Activated CD8-positive, alpha-beta memory T cell treated with anti-CD3 and anti-CD28 coated beads for 48 hours (primary cell): ENCODE measurements at places on chromosomes 6 and 20.
A peak's percentile ranks its signal among the peaks of the same experiment; 100 is the strongest.

- no peak for DNase-seq
These were observed 8.8 kb upstream of the PIM1 start for GRCh38 chr6:37160922-37161778.

DNA sequence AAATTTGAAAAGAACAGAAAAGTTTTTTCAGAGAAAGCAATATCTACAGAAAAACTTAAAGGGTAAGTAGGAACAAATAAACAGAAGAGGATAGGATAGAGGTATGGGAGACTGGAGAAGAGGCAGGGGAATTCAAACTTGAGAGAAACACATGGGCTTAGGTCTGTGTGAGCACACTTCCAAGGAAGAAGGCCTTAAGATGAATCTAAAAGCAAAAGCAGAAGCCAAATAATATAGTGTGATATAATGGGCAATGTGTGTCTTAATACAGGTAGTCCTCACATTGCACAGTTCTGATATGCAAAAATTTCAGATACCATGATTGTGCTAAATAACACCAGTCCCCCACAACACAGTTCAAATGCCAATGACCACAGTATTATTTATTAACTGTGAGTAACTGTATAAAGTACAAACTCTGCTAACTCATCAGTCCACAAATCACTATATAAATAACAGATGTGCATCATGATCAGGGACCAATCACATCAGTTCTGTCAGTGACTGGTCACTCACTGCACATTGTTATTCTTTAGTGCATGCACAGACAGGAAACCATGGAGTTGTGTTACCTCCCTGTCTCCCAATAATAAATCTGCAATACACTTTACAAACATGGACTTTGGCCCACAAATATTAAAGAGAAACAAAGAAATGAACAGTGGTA is 18.6 kb downstream of the SNX14 start:
- DNase-seq, result no peak

DNA sequence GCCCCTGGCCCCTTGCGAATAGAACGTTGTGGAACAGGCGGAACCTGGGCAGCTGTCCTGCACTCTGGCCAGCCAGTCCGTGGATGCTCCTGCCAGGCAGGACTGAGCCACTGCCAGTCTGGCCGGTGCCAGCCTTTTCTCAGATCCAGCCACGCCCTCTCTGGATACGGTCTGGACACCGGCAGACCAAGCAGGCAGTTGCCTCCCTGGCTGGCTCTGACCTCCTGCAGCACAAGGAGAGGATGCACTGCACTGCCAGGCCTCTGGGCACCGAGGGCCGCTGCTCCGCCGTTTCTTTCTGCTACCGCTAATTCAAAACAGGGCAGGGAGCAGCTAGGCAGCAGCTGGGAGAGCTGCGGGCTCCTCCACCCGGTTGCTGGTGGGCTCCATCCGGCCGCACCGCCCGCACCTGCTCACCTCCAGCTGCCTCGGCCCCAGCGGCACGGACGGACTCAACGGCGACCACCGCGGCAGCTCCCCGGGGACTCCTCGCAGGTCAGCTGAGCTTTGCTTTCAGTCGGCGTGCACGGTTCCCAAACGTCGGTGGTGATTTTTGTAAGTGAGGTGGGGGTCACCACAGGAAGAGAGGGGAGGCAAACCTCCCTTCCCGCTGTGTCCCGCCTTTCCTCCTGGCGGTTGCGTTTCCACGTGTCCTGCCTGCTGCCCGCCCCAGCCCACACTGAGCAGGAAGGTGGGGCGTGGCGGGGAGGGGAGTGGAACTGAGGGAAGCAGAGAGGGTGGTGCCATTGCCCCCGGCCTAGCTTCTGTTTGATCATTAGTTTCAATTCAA is 30.3 kb upstream of the AFDN start:
- DNase-seq, result no peak

- DNase-seq, result no peak
These were observed 173.6 kb downstream of the ANKRD60 start for GRCh38 chr20:58054780-58055373.

DNA sequence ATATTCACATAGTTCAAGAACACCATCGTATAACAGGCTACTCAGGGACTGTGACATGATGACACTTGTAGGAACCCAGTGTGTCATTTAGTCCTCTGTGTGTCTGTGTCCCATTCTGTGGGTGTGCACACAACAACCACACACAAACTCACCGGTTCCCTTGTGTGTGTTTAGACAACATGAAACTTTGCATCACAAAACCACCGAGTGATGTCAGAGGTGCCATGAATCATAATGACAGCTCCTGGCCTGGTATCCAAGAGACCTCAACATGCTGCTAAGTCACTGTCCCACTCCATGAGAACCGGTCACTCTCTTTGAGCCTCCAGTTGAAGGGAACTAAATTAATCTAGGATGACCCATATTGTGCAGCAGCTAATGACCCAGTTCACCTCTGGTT is 421.3 kb downstream of the PREX1 start:
- no peak for DNase-seq

DNA sequence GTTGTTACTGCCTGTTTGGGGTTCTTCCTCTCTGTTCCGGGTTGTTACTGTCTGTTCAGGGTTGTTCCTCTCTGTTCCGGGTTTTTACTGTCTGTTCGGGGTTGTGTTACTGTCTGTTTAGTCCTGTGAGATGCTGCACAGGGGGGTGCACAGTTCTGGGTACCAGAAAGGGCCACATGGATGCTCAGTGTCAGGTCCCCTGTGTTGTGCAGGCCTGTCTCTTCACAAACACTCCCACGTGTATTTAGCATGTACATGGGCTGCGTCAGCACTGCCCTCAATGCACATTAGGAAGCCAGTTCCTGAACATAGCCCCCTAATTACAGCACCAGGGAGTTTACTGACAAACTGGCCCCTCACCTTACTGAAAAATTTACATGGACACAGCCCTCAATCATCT is 118.5 kb downstream of the DLL1 start:
- no peak for DNase-seq

DNA sequence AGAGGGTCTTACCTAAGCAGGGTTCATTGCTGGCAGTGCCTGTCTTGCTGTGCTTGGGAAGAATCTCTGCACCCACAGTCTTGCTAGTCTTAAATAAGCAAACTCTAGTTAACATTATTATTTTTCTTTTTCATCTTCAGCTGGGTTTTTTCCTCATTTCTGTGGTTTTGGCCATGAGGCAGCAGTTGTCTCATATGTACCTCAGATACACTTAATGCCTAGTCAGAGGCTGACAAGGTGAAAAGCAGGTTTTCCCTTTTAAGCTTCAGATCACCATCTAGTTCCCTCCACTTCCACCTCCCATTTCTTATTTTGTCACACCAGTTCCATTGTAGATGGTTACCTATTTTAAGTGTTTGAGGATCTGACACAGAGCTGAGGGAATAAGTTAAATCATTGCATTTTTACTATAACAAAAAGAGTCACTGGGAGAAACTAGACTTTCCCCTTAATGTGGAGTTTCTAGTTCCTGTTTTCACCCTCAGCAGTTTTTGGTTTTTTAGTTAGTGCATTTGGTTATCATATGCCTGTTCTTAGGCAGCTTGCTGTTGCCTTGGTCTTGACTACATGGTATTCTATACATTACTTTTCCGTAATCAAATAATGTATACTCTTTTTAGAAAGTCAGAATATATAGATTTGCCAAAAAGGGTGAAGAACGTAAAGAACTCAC is 46.0 kb downstream of the AFDN start:
- no peak for DNase-seq

GRCh38 chr6:108961985-108962384 is 113.8 kb downstream of the ARMC2 start:
- DNase-seq, result no peak

GRCh38 chr6:35191889-35192288 is 21.9 kb upstream of the SCUBE3 start:
- no peak for DNase-seq

DNA sequence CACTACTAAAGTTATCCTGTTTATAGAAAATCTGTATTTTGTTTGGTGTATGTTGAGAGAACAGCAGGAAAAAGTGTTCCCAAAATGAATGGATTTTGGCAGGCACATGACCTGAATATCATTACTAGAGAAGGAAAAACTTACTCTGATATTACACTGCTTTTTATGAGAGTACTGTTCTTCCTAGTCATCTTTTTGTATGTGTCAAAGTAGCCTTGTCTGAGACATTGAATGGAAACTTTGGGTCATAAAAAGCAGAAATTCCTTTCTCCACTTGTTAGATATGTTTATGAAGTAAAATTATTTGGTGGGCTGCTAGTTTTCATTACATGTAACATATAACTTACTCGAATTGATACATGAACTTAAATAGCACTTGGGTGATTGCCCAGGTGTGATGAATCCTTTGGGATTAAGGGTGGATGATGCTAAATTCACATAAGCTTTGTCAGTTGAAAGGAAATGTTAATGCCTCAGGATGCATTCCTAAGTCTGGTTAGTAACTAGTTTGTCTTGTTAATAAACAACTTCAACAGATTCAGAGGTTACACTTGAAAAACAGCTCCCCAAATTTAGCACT is 206.7 kb downstream of the CENPW start:
- no peak for DNase-seq

DNA sequence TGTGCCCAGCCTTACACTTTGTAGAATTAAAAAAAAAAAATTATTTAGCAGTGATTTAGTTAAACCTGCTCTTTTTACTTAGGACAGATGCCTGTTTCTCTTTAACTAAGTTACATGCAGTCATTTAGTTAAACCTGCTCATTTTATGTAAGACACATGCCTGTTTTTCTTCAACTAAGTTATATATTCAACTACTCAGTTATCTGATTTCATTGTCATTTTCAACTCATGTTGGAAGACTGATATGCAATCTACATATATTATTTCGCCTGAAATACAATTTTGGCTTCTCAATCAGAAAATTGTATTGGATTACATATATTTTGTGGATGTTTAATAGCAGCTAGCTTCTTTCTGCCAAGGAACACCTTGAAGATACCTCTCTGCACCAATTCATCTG is 171.1 kb downstream of the COL19A1 start:
- DNase-seq, result no peak

- no peak for DNase-seq
These were observed 5.2 kb downstream of the SIRPA start for GRCh38 chr20:1900321-1900801.

DNA sequence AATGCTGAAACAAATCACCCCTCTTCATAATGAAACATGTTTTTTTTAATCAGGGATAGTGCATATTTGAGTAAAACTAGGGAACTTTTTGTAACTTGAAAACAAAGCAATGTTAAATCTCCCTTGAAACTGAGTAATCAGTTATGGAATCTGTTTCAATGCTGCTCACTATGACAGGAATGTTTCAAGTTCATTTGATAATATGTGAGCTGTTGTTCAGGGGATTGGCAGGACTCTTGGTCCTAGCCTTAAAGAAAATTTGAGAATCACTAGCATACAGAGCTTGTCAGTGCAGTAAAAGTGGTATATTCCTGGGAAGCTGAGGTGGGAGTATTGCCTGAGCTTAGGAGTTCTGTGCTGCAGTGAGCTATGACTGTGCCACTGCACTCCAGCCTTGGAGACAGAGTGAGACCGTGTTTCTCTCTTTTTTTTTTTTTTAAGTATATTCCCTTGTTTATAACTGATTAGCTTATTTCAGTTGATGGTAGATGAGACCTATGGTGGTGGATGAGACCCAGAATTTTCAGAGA is 21.6 kb upstream of the CALHM6 start:
- DNase-seq, result no peak

DNA sequence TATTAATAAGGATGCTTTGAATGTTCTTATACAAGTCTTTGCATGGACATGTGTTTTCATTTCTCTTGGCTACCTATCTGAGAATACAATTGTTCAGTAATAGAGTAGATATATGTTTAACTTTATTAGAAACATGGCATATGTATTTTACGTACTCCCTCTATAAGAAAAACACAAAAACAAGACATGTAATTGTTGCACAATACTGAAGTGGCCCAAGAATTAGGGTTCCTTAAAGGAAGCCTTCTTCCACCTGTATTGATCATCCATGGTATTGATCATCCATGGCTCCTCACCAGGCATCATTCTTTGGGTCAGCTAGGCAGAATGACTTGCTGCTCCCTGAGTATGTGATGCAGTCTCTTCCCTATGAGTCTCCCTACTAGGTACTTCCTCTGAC is 20.2 kb upstream of the HIVEP2 start:
- no peak for DNase-seq

GRCh38 chr6:132188556-132189264 is 212.6 kb downstream of the MOXD1 start:
- DNase-seq, result no peak

- DNase-seq, result no peak
These were observed 5.5 kb downstream of the OGFRL1 start for GRCh38 chr6:71294121-71294523.

GRCh38 chr6:106448000-106448426 is 87.5 kb downstream of the CRYBG1 start:
- peak; percentile 10 for DNase-seq

- DNase-seq, result no peak
These were observed at the start of gene FOXC1 for GRCh38 chr6:1609648-1610496. FOXC1 (plus strand) TSS chr6:1609915; CDS start chr6:1610446, 531 bp downstream.

DNA sequence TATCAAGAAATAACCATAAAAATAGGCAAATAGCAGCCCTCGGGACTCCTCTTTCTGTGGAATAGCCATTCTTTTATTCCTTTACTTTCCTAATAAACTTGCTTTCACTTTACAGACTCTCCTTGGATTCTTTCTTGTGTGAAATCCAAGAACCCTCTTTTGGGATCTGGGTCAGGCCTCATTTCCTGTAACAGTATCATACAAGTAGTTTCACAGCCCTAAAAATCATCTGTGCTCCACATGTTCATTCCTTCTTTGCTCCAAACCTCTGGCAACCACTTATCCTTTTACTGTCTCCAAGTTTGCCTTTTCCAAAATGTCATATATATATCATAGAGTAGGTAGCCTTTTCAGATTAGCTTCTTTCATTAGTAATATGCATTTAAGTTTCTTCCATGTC is 13.5 kb upstream of the NT5E start:
- no peak for DNase-seq

GRCh38 chr20:20084296-20084752 is 32.0 kb downstream of the CFAP61 start:
- DNase-seq, result no peak

DNA sequence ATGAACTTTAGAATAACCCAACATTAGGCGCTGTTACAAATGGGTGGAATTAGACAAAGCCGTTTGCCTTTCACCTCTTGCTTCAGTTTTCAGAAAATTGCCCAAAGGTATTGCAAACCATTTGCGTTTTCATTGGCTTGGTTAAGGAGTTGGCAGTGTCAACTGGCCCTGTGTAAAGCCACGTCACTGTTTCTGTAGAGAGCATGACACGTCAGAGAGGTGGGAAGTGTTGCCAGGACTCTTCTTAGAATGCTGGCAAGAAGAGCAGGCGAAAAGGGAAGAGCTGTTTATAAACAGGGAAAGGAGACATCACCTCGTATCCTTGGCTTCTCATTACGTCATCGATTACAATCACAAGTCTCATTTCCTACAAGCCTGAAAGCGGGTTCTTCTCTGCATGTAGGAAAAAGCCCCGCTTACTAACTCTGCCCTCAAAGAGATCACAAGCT is 4.2 kb upstream of the IRF4 start:
- DNase-seq, result no peak

GRCh38 chr20:23753589-23753988 is 2.9 kb upstream of the CST1 start:
- no peak for DNase-seq
